ENCODE measurements at places on chromosomes 5 and 9. TPM values are rescaled to one million over a fixed set of nuclear protein-coding genes. Genes with fewer than 3 reads are reported as not detected.

NME5 gene
- 0.74 TPM for total RNA-seq

LSM11 gene
- 5.4 TPM for total RNA-seq

TMEM174 gene
- total RNA-seq: not detected

DNA sequence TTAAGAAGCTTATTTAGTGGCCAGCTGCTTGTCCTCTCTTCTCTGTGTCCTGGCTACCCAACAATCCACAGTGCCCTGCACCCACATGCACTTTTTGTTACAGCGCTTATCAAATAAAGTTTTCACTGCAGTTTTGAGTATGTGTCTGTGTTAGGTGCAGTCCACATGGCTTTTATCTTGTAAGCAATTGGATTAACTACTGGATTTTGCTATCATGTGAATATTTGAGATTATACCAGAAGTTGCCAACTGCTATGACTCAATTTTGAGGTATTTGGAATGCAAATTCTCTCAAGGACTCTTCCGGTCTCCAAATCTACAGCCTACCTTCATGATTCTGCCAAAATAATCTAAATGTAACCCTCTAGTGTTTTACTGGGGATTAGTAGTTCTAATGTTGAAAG lies 690.2 kb downstream of the NR2F1-AS1 start:
- DNase-seq: no peak

DNA sequence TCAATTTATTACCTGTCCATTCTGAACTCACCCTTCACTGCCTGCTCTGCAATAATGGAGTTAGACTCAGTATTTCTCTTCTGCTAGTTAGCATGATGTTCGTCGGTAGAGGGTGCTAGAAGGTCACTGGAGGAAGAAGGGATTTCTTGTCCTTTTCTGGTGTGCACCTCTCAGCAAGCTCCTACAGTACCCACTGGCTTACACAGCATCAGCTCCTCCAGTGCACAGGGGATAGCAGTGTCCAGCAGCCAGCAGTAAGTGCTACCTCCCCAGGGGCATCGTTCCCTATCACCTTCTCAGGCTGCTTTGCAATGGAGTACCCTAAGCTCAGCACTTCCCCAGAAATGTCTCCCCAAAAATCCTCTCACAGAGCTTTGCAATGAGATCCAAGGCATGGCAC lies 45.9 kb upstream of the APC start:
- DNase-seq: peak; percentile 49

DNA sequence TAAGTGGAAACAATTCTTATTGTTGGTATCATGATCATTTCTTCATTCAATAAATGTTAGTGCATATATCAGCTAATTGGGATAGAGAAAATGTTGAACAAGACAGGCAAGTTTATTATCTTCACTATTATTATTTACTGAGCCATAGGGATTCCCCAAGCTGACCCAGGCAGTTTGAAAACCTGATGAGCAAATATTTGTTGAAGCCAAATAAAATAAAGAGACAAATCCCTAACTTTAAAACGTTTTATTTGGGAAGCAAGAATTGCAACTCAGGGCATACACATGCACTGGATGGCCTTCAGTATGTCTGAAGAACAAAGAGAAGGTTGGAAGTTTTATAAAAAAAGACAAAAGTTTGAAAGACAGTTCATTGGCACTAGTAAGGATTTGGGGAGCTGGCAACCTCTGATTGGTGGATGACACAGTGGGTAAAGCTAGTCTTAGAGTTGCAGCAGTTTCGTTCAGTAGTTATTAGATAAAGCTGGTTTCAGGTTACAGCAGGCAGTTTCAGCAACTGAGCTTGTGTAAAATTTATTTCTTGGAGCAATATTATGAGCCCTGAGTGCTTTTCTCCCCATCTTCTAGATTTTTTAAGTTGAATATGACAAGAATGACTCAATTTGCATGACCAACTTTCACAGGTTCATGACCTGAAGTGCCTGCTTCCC lies 44.7 kb upstream of the PRLR start:
- no peak for DNase-seq

DNA sequence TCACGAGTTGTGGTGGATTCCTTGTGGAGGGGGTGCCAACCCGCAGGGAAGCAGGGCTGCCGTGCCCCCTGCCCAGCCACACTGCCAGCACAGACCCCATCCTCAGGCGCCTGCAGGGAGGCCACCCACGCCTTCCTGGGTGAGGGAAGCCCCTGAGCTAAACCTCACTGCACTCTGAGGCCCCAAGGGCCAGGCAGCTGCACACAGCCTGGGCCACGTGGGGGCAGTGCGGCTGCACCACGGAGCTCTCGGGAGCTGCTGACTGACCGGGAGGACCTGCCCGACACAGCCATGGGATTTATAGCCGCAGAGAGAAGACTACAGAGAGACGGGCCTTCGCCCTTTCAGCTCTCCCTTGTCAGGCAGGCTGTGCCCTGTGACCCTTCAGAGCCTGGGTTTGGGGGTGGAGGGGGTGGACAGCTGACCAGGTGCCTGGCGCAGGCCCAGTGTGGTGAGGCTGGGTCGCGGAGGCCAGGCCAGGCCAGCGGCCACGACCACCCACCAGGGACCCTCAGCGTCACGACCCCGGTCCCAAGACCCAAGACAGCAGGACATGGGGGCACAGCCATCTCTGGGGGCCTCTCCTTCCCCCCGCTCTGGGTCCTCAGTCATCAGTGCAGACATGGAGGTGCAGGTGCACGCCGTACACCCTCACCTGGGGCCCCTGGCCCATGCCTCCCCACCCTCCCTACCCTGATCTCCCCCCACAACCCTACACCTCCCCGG lies 4.3 kb upstream of the AHRR start:
- DNase-seq: peak; percentile 82
